ENCODE measurements at places on chromosomes 5 and 9.

DNA sequence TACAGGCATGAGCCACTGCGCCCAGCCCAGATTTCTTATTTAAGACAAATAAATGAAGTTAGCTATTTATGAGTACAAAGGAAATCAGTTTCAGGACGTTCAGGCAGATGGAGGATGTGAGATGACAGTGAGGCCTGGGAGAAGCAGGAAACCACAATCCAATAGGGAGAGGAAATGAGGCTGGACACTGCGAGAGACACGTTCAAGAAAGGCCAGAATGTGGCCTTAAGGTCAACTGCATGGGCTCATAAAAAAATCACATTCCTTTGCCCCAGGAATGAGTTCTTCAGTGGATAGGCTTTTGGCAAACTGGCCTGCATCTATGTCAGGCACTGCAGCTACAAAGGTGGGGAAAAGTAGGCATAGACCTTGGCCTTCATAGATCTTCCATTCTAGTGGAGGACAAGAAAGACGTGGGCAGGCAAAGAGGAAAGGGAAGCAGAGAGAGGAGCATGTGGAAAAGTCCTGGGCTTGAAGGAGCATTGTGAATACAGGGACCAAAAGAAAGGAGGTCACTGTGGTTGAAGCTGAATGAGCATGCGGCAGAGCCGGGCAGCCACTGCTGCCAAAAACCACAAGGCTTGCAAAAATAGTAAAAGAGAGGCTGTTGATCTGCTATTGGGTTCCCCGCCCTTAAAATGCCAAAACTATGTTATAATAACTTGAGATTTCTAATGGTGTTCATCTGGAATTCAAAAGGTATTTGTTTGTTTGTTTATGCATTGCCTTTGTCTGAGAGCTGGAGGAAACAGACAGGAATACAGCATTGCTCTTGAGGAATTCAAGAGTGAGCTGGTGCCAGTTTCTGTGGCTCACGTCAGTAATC, 133.0 kb downstream of the GNA14 start:
- H3K4me1 ChIP-seq: peaks cover 53% of the 10 kb centered on the region
- H3K4me3 ChIP-seq: no peak overlapping the region
- H3K27me3 ChIP-seq: no peaks in the 10 kb centered on the region

GRCh38 chr5:52727576-52727975, 60.1 kb upstream of the ITGA1 start:
- H3K36me3 ChIP-seq: no peaks in the 10 kb centered on the region
- H3K4me1 ChIP-seq: peaks cover 3% of the 10 kb centered on the region
- H3K27ac ChIP-seq: peak overlapping the region; percentile 39
- H3K27me3 ChIP-seq: no peaks in the 10 kb centered on the region
- DNase-seq: peak; percentile 3

- no peak overlapping the region for H3K4me3 ChIP-seq
- DNase-seq: peak; percentile 28
- no peaks in the 10 kb centered on the region for H3K36me3 ChIP-seq
- H3K27ac ChIP-seq: no peak overlapping the region
These were observed 2.3 kb downstream of the HAPLN1 start for GRCh38 chr5:83718195-83718825.

GRCh38 chr9:121478816-121479676, 20.6 kb downstream of the GGTA1 start:
- H3K4me3 ChIP-seq: no peak overlapping the region
- no peak overlapping the region for H3K27ac ChIP-seq
- DNase-seq: no peak
- H3K27me3 ChIP-seq: no peaks in the 10 kb centered on the region
- H3K4me1 ChIP-seq: no peaks in the 10 kb centered on the region

- no peak for DNase-seq
- no peaks in the 10 kb centered on the region for H3K36me3 ChIP-seq
- H3K4me1 ChIP-seq: no peaks in the 10 kb centered on the region
- no peak overlapping the region for H3K27ac ChIP-seq
- no peaks in the 10 kb centered on the region for H3K27me3 ChIP-seq
These were observed 198.6 kb downstream of the GADD45G start for GRCh38 chr9:89803403-89803802.

- no peaks in the 10 kb centered on the region for H3K27me3 ChIP-seq
- no peak overlapping the region for H3K4me3 ChIP-seq
- H3K4me1 ChIP-seq: no peaks in the 10 kb centered on the region
- H3K36me3 ChIP-seq: no peaks in the 10 kb centered on the region
These were observed 152.5 kb upstream of the CLINT1 start for GRCh38 chr5:158011422-158011821.

DNA sequence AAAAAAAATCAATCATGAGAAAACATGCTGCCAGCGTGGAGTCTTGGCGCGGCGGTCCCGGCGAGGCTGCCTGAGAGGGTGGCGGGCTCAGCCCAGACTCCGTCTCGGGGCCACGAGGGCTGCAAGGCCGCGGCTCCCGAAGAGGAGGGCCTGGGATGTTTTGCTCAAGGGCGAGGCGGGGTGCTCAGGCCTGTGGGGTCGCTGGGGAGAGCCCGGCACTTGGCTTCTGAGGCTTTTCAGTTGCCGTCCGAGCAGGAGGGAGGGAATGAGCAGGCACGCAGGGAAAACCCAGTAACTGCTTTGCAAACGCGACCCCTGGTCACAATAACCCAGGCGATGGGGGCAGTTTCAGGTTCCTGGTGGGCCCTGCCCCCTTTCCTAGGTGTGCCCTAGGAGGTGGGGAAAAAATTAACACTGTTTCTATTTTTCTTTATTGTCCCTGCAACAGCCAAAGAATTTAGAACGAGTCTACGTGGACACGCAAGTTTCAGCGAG, 3.2 kb upstream of the IRX2 start:
- H3K36me3 ChIP-seq: no peaks in the 10 kb centered on the region
- no peak overlapping the region for H3K27ac ChIP-seq
- peaks cover 38% of the 10 kb centered on the region for H3K4me1 ChIP-seq
- H3K27me3 ChIP-seq: peaks cover 15% of the 10 kb centered on the region

GRCh38 chr9:70410368-70410767, 4.1 kb downstream of the KLF9 start:
- H3K27ac ChIP-seq: peak overlapping the region; percentile 100
- no peak for DNase-seq
- peaks cover 56% of the 10 kb centered on the region for H3K4me1 ChIP-seq
- H3K27me3 ChIP-seq: no peaks in the 10 kb centered on the region
- no peaks in the 10 kb centered on the region for H3K36me3 ChIP-seq
- H3K4me3 ChIP-seq: peak overlapping the region; percentile 90

DNA sequence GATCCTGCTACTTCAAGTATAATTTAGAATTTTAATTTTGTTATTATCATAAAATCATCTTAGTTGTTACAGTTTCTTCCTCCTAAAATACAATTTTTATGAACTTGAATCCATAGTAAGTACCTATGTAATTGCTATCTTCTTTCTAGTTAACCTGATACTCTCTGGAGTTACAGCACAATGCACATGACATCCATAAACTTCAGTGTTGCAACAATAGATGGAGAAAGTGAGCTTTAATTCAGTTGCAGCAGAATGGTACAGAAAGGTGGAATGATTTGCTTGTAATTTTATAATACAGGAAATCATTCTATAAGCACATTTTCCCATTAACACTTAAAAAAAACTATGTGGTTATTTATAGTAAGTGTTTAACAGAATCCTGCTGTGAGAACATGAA, 372.0 kb downstream of the CDH9 start:
- no peak overlapping the region for H3K4me3 ChIP-seq
- no peaks in the 10 kb centered on the region for H3K27me3 ChIP-seq
- no peaks in the 10 kb centered on the region for H3K4me1 ChIP-seq
- H3K36me3 ChIP-seq: no peaks in the 10 kb centered on the region
- H3K27ac ChIP-seq: no peak overlapping the region
- no peak for DNase-seq

DNA sequence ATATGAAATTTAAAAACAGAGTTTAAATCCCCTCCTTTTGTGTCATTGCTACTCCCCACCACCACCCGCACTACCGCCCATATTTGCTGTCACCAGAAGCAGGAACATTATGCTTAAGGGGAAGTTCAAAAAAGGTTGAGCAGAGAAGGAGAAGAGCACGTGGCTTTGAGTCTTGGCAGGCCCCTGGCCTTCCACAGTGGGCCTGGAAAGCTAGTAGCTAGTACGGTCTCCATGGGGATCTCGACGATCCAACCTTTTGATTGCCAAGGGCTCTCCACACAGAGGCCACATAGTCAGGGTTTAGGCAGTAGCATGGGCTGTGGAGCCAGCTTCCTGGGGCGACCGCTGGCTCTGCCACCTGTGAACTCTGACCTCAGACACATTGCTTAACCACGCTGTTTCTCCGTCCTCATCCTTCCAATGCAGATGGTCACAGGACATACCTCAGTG, 90.1 kb downstream of the GOLPH3 start:
- DNase-seq: no peak
- H3K27me3 ChIP-seq: no peaks in the 10 kb centered on the region
- H3K4me3 ChIP-seq: no peak overlapping the region
- no peaks in the 10 kb centered on the region for H3K4me1 ChIP-seq
- H3K27ac ChIP-seq: no peak overlapping the region
- no peaks in the 10 kb centered on the region for H3K36me3 ChIP-seq
